ENCODE measurements at places on chromosomes 7 and 10. TPM values are rescaled to one million over a fixed set of nuclear protein-coding genes. Genes with fewer than 3 reads are reported as not detected.
A peak's percentile ranks its signal among the peaks of the same experiment; 100 is the strongest.

Gene CLCN1
- total RNA-seq: not detected

DNA sequence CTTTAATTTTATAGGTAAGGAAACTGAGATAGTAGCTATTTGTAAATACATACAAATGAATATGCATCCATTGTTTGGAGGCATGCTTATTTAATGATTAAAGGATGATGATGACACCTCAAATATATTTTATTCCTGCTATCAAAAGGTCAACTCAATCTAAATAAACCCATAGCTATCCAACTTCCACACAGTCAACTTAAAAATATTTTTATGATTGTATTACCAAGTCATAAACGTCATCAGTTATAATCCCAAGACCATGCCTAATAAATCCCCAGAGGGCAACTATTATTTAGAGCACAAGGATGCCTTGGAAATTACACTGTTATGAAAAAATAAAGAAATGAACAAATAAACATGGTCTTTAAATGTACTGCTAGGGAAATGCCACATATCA lies 102.1 kb downstream of the MPP7 start:
- DNase-seq: no peak

- no peak for DNase-seq
Measured at GRCh38 chr7:157508477-157508881, 171.7 kb downstream of the DNAJB6 start.

DNA sequence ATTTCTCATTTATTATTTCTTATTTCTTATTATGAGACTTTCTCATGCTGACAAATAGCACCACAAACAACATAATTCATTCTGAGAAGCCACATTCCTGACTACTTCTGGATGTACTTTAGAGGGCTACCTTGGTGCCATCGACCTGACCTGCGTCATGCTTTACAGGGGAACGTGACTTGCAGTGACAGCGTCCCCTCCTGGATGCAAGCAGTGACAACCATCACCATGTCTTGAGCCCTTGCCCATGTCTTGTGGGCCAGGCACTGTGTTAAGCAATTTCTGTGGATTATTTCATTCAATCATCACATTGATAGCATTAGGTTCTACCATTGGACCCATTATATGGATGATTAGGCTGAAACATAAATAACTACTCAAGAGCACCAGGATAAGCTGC lies 137.0 kb downstream of the ANK3 start:
- DNase-seq: no peak

DNA sequence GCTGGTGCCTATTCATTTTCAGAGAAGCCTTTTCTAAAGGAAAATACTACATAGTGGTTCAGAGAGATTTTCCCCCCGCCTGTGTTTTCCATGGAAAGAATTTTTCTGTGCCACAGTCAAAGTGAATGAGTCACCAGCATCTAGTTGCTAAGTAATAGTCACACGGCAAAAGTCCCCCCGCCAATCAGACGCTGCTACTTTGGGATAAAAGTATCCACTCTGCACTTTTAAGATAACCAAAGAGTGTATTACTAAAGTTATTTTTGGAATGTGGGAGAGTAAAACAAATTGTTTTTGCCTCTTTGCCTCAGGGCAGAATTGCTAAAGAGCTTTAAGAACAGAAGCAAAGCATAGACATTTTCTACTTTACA lies 23.5 kb downstream of the ABLIM1 start:
- DNase-seq: no peak

GRCh38 chr7:66183700-66184099 lies 21.4 kb upstream of the TPST1 start:
- DNase-seq: no peak

Gene ITPRID1
- total RNA-seq: not detected

- peak; percentile 43 for DNase-seq
Measured at GRCh38 chr7:99679032-99679399, 780 bp downstream of the CYP3A5 start.

DNA sequence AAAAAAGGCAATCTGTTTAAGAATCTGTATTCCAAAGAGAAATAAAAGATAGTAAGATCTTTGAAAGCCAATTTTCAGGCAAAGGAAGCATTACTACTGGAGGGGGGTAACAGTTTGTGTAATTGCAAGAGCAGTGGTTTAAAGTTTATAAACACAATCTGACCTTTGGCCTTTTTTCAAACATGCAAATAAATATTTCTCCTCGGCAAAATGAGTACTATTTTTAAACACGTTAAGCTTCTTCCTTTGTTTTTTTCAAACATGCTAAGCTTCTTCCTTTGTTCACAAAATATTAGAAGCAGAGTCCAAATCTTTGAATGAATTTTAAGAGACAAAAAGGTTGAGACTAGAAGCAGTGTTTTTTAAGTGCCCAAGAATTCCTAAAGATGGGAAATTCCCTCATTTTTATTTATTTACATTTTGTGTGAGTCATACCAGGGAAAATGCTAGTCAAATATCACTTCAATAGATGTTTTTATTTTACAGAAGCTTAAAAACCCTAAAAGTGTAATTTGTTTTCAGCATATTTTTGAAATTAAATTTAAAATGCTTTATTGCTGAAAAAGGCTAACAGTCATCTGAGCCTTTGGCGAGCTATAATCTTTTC lies 229.3 kb downstream of the GPR37 start:
- DNase-seq: no peak

Gene KAZALD1
- 0.62 TPM for total RNA-seq

DNA sequence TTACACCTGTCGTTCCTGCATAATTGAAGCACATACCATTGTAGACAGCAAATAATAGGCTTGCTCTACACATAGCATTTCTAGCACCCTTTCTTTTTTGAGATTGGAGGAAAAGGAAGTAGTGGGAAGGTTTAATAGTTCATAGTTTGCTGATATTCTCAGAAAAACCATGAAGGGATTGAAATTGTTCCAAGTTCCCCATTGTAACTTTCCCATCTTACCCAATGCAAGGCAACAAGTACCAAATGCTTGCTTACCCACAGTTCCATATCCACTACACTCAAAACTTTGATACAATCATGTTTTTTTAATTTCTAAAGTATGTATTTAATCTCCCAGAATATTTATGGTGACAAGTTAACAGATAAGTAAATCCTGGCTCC lies 13.8 kb downstream of the CYP3A5 start:
- DNase-seq: no peak

GRCh38 chr7:107711301-107711700 lies 32.6 kb upstream of the CBLL1 start:
- no peak for DNase-seq

GRCh38 chr10:77695186-77695585 lies 57.6 kb upstream of the KCNMA1 start:
- DNase-seq: no peak

GRCh38 chr7:151968357-151968756 lies 12.1 kb downstream of the GALNTL5 start:
- no peak for DNase-seq

Gene PIP4K2A
- total RNA-seq: 74.1 TPM

Gene KLF14
- not detected for total RNA-seq

Gene TET1
- total RNA-seq: 0.48 TPM

Data from activated naive CD4-positive, alpha-beta T cell treated with anti-CD3 and anti-CD28 coated beads for 36 hours (primary cell).